Central memory CD8-positive, alpha-beta T cell (primary cell): ENCODE measurements at places on chromosomes 12 and 14.
A peak's percentile ranks its signal among the peaks of the same experiment; 100 is the strongest.

DNA sequence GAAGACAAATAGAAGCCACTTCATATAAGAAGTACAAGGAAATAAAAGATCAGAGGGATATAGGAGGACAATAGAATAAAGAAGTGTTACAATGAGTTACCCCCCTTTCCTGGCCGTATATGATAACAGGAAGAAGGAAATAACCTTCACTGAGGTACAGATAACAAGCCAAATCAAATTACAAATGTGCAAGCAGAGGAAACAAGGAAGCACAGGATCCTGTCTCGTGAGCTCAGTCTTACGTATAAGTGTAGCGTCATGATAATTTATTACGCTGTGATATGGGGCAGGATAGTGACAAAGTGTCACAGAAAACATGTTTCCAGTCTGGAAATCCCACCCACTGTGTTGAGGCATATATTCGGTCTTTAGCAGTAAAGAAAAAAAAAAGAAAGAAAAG lies 26.5 kb downstream of the CRACR2A start:
- H3K4me3 ChIP-seq, result no peak overlapping the region
- H3K4me1 ChIP-seq, result peaks cover 42% of the 10 kb centered on the region
- no peak for DNase-seq
- peak overlapping the region; percentile 81 for H3K27ac ChIP-seq
- no peaks in the 10 kb centered on the region for H3K27me3 ChIP-seq

- no peaks in the 10 kb centered on the region for H3K27me3 ChIP-seq
- H3K27ac ChIP-seq, result no peak overlapping the region
- no peak overlapping the region for H3K4me3 ChIP-seq
- no peak for DNase-seq
- peaks cover 85% of the 10 kb centered on the region for H3K36me3 ChIP-seq
Measured at GRCh38 chr12:122481861-122482260, 18.9 kb downstream of the ZCCHC8 start.

DNA sequence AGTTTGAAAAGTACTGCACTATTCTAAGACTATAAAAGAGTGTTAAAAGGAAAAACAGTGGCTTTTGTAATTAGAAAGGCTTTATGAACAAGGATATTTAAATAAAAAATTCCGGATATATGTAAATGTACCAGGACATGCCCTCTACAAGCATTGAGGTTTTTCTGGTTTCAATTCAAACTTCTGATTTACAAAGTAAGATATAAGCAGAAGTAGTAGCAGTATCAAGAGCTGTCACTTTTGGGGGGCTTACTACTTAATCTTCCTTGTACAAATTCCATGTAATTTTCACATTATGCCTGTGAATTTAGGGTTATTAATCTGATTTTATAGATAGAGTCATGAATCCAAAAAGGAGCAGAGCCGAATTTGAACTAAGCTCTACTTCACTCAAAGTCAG lies 170.3 kb upstream of the ATP2B1 start:
- H3K4me1 ChIP-seq, result peaks cover 32% of the 10 kb centered on the region
- peaks cover 4% of the 10 kb centered on the region for H3K36me3 ChIP-seq
- DNase-seq, result no peak
- no peaks in the 10 kb centered on the region for H3K27me3 ChIP-seq

GRCh38 chr14:76131071-76131965 lies 20.4 kb upstream of the GPATCH2L start:
- H3K36me3 ChIP-seq, result peaks cover 2% of the 10 kb centered on the region
- H3K4me1 ChIP-seq, result peaks cover 6% of the 10 kb centered on the region
- H3K4me3 ChIP-seq, result no peak overlapping the region
- no peak overlapping the region for H3K27ac ChIP-seq
- peaks cover 98% of the 10 kb centered on the region for H3K27me3 ChIP-seq
- DNase-seq, result no peak
